Peyer's patch (tissue), 4 donors: ENCODE measurements at places on chromosomes 3 and 15. TPM values are rescaled to one million over a fixed set of nuclear protein-coding genes. Genes with fewer than 3 reads are reported as not detected.

DNA sequence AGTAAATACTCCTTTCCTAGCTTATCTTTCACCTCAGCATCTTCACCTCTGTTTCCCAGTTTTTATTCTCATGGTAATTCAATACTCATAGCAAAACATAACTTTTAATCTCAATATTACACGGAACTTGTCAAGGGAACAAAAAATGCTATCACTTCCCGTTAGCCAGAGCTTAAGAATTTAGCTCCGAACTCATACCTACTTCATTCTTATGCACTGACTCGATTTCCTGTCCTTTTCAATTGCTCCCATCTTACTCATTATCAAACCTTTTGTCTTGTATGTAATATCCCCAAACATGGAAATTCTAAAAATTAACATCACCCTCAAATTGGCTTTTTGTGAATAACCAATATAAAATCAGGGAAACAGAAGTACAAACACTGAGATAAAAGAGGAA lies 28.2 kb downstream of the MYEF2 start:
- DNase-seq = no peak

DNA sequence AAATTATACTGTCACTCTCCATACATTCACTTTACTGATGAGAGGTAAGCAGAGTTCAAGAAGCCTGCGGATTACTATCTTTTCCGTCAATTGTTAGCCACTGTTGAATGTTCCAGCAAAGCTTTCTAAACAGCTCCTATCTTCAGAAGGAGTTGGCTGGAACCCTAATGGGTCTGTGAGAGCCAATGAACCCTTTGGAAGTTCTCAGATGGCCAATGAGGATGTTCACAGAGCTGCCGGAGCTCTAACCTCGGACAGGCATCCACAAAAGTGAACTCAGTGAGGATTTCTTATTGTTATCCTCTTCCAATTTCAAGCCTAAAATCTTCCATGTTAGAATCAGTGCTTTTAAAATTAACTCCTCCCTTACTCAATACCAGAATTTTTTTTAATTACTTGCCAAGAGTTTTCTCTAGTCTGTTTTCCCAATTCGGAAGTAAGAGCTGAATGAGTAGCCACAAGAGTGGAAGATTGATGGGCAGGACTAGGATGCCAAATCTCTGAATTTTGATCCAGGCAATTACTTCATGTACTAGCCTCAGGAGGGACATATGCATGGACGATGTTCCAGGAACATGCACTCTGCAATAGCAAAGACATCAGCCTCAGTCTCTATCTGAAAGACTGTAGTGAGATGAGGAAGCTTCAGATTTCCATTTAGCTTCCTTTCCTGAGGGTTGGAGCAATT lies 78.1 kb downstream of the AGBL1 start:
- DNase-seq = no peak

GRCh38 chr15:71231758-71232157 lies 116.5 kb downstream of the THSD4 start:
- DNase-seq = no peak

DNA sequence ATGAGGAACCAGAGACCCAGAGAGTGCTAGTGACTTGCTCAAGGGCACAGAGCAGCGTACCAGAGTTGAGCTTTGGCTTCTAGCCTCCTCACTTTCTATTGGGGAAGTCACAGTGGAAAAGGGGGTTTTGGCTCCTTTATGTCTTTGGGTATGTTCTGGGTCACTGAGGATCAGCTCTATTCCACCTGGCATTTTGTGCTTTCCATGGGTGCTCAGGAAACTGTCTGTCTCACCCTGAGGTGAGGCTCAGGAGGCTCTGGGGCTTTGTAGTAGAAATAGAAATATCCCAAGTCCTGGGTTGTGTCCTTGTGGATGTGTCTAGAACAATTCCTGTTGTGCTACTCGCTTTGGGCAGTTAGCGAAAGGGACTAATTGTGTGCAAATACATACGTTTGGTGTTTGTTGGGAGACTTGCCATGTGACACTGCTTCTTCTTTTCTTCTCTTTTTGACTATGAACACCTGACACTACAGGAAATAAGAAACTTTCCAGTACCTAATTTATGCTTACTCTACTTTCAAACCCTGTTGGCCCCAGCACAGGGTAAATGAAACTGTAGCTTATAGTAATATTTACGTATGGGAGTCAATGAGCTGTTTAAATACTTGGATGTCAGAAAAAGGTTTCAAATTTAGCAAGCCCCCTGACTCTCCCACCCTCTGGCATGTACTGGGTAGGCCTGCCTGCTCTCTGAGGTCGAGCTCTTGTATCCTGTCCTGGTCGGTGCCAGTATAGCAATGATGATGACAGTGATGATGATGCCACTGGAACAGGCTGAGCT lies 35.6 kb downstream of the SMAD3 start:
- no peak for DNase-seq

DNA sequence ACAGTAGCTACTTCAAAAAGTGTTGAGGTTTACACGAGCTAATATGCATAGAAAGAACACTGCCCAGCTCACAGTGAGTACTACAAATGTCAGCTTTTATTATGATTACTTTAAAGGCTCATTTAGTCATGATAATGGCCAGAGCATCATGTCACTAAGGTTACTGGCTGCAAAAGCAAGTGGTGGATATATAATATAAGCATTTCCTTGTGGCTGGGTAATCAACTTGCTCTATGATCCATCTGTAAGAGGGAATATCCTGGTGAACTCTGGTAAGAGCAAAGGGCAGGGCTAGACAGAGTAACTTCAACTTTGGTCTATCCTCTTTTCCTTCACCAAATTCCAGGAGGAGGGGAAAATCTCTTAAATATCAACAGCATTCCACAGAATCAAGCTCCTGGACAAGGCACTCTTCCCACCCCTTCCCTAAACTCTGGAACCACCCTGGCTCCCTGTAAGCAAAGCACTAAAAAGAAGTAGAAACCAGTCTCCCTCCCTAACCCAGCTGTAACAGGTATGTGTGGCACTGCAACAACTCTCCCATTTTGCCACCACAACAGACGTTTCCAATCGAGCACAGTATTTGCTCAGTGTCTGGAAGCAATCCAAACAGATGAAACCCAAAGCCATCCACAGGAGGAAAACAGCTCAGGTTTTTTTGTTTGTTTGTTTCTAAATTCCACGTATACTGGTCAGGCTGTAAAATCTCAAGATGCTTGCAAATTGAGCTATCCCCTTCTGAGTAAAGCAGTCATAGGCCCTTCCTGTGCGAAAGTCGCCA lies 13.4 kb downstream of the B4GALT4 start:
- DNase-seq = no peak

DNA sequence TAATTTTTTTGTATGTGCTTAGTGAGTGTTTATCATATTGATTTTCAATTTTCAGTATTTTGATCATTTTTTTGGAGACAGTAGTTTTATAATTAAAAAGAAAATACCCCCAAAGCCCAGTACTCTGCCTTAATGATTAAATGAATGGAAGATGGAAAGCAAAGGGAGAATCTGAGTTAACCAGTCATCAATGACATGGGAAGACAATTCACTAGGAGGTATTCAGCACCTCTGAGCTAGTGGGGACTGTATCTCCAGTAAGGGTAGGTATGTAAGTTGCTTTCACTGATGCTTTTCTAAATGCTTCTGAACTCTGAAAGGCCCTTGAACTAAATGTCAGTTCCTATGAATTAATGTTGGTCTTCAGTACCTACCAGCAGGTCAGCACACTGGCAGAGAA lies 590.4 kb upstream of the DPPA4 start:
- DNase-seq = no peak

- DNase-seq = peak; percentile 42
Observed at GRCh38 chr3:48414376-48415250, 15.3 kb downstream of the PLXNB1 start.

GRCh38 chr3:13249664-13250390 lies 170.3 kb downstream of the NUP210 start:
- DNase-seq = no peak

GRCh38 chr3:14256561-14257342 lies 78.1 kb downstream of the LSM3 start:
- DNase-seq = peak; percentile 73

DNA sequence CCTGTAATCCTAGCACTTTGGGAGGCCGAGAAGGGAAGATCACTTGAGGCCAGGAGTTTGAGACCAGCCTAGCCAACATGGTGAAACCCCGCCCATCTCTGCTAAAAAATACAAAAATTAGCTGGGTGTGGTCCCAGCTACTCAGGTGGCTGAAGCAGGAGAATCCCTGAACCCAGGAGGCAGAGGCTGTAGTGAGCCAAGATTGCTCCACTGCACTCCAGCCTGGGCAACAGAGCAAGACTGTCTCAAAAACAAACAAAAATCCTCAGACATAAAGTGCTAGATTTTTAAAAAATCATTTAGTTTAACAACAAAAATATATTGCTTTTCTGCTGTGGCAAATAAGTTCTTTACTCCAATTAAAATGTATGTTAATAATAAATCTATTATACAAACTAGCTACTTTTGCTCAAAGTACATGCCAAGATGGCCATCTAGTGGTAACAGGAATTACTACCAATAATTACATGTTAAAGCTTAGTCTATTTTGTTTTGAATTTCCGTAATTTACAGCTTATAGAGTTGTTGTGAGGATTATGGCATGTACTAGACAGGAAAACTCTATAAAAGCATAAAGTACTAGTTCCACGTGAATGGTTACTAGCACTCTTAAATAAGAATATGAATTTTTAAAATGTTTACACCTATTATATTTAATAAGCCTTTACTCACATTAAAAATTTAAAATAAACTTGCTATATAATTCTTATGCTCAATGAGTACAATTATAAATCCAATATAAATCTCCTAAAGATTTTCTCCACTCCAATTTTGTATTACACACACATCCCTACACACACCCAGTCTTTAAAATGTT lies 39.0 kb downstream of the GABPB1 start:
- no peak for DNase-seq

GRCh38 chr3:194306771-194307640 lies 44.1 kb downstream of the CPN2 start:
- peak; percentile 35 for DNase-seq

GRCh38 chr3:143840636-143841035 lies 7.6 kb downstream of the SLC9A9 start:
- DNase-seq = no peak

- peak; percentile 56 for DNase-seq
Observed at GRCh38 chr3:100260081-100260684, 609 bp upstream of the TBC1D23 start.

DNA sequence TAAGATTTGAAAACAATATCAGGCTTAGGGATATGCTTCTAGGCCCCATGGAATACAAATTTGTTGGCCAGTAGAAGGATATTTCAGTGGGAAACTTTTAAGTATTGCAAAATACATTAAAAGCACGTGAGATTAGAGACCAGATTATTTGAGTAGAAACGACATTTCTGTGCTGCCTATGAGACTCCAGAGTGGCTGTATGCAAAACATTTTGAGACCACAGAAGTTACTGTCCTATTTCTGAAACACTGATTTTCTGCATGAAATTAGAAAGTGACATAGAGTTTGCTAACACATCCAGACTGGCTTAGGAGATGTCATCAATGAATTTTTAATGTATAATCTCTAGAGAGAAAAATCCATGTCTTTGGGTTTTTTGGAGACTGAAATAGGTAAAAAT lies 99.8 kb downstream of the KCNH8 start:
- DNase-seq = no peak

DNA sequence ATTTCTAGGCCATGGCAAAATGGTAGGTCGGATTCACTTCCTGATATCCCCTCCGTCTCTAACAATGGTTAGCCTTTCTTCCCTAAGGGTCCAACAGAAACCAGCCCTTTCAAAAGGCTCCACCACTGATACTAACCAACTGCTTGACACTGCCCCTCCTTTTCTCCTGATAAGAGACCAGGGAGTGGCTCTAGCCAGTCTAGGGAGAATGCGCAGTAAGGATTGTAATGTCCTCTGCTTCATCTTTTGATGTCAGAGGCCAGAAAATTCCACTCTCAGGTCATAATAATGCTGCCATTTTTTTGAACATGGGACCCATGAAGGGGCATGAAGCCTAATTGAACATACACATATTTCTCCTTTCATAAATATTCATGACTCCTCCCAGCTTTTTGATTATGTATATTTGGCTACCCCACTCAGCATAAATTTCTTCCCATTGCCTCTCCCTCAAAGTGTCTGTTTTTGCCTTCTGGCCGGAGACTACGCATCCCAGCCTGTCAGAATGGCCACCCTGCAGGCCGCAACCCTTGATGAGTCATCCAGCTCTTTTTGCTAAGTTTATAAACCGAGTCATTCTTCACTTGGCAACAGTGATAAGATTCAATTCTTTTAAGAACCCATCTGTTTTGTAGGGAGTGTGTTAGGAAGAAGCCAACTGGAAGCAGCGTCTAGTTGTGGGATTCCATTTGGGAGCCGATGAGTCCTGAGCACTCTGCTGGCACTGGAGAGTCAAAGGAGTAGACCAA lies 189.0 kb upstream of the MCTP2 start:
- DNase-seq = no peak

- no peak for DNase-seq
Observed at GRCh38 chr3:117822416-117822815, 1112.8 kb downstream of the TUSC7 start.

- peak; percentile 30 for DNase-seq
Observed at GRCh38 chr15:25170113-25170731, 215.4 kb downstream of the SNRPN start.

DNA sequence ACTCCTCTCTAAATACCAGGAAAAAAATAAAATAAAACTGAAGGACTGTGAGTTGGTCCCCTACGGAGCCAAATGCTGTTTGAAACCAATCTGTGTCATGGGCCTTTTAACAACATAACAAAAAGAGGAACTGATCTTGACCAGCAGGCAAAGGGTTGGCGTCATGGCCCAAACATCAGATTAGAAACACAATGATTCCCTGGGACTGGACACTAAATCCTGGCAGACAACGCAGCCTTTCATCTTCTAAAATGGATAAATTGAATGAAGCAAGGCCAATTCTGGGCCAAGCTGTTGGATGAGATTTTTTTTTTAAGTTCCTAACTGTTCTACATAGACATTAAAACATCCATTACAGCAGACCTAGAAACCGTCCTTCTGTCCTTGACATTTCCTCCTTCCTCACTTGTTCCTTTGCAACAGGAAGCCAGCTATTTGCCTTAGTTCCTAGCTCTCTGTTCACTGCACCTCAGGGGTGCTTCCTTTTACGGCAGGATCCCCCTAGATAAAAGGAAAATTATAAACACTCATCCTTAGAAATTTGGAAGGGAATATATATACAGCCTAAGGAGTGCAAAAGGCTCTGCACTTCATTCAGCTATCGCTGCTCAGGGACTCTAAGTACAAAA lies 21.6 kb upstream of the TAFA4 start:
- DNase-seq = no peak

DNA sequence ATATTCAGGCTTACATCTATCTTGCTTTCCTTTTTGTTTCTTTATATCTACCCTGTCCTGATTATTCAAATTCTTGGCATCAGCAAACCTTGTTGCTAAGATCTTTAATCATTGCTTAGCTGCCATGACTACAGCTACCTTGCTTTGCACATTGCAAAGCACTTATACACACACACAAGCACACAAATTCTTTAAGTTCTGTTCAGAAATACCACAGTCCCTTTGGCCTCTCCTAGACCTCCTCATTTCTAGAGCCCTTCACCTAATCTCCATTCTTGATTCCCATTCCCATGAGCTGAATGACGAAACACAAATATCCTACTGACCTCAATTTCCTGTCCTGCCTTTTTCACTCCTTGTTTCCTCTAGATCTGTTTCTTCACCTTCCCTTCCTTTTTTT lies 409.6 kb downstream of the UNC13C start:
- no peak for DNase-seq

The LCTL gene
- not detected for total RNA-seq

The SLC12A8 gene
- total RNA-seq = 26.0 TPM

The PLSCR5 gene
- not detected for total RNA-seq

The LINGO1 gene
- not detected for total RNA-seq

The HYAL1 gene
- total RNA-seq = 5.0 TPM

The STAC gene
- not detected for total RNA-seq

The PRR20G gene
- total RNA-seq = not detected

The ITIH1 gene
- total RNA-seq = not detected
